ENCODE measurements at places on chromosomes 2 and 18. TPM values are rescaled to one million over a fixed set of nuclear protein-coding genes. Genes with fewer than 3 reads are reported as not detected.

STON1 gene
- total RNA-seq: 24.5 TPM

SDC1 gene
- 44.3 TPM for total RNA-seq

RFX8 gene
- 6.4 TPM for total RNA-seq

DSEL gene
- total RNA-seq: 53.5 TPM

SRBD1 gene
- 11.1 TPM for total RNA-seq

HSBP1L1 gene
- 3.9 TPM for total RNA-seq

Data from smooth muscle cell of the pulmonary artery (primary cell).